ENCODE measurements at places on chromosomes 11 and 22.

DNA sequence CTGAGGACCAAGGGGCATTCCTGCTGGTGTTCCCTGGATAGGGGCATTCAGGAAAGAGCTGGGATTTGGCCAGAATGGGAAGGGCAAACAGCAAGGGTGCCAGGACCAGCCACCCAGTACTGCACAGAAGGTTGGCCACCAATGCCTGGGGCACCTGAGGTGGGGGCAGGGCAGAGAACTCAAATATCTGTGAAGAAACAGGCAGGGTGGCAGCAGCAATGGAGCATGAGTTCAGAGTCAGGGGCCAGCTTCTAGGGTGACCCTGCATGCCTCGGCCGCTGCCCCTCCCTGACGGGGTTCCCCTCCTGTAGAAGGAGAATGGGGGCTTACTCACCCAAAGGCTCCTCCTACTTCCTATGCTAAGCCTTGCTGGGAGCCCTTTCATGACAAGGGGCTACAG is 79.3 kb upstream of the SHANK2 start:
- H3K27me3 ChIP-seq, result peaks cover 42% of the 10 kb centered on the region
- no peak overlapping the region for H3K27ac ChIP-seq
- no peaks in the 10 kb centered on the region for H3K4me1 ChIP-seq
- DNase-seq, result no peak

GRCh38 chr22:37161443-37161842 is 11.7 kb upstream of the IL2RB start:
- H3K27ac ChIP-seq, result peak overlapping the region; percentile 94
- peak overlapping the region; percentile 81 for H3K4me3 ChIP-seq
- H3K4me1 ChIP-seq, result peaks cover 77% of the 10 kb centered on the region

GRCh38 chr11:132357811-132358572 is 987.6 kb downstream of the NTM start:
- no peak for DNase-seq
- H3K4me3 ChIP-seq, result peak overlapping the region; percentile 39
- no peaks in the 10 kb centered on the region for H3K36me3 ChIP-seq
- H3K27ac ChIP-seq, result peak overlapping the region; percentile 74
- H3K27me3 ChIP-seq, result no peaks in the 10 kb centered on the region
- peaks cover 11% of the 10 kb centered on the region for H3K4me1 ChIP-seq

DNA sequence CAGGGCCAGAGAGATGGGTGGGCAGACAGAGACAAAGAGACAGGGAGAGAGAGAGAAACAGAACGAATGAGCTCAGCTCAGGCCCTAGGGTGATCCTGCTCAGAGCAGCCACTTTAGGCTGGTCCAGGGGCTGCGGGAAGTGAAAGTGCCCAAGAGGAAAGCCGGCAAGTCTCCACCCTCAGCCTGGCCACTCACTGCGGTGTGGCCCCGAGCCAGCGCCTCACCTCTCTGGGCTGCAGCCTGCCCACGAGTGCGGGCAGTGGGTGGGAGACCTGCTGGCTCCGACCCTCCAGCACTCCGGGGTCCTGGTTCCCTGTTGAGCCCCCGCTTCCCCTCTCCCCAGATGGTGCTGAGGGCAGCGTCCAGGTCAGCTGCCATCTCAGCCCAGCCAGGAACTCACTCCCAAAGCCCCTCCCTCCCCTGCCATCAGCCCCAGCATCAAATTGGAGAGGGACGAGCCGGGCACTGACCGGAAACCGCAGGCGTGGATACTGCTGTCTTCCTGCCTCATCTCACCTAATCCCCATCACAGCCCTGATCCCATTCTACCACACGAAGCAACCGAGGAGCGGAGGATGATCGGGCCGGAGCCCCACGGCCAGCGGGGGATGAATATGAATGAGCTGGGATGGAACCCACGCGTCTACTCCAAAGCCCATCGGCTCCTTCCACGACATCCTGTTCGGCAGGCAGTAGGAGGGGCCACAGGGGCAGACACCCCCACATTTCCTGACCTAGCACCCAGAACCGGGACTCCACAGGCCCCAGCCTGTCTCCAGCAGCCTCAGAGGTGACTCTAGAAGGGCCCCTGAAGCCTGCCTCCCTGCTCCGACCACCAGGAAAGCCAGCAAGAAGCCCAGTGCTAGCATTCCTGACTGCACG is 16.9 kb downstream of the ELFN2 start:
- DNase-seq, result no peak
- no peak overlapping the region for H3K27ac ChIP-seq
- H3K27me3 ChIP-seq, result peaks cover 77% of the 10 kb centered on the region
- no peaks in the 10 kb centered on the region for H3K36me3 ChIP-seq
- peaks cover 7% of the 10 kb centered on the region for H3K4me1 ChIP-seq
- no peak overlapping the region for H3K4me3 ChIP-seq

DNA sequence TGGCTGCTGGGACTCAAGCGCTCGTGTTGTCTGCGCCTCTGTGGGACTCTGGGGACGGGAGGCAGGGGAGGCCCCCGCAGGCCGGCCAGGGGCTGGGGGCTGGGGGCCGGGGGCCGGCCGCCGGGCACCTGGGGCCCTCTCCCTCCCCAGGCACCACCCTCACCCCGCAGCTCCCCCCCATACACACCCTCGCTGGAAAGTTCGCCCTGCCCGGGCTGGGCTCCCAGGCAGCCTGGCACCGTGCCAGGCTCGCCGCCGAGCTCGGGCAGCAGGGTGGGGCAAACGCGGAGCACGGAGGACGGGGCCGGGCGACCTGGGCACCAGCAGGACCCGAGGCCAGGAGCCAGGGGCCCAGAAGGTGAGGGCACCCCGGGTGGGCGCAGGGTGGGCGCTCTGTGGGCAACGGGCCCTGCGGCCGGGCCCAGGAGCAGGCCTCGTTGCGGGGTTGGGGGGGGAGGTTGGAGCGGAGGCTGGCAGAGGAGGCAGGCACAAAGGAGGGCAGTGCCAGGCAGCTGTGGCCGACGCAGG is 76.7 kb upstream of the WNT7B start:
- H3K36me3 ChIP-seq, result peaks cover 7% of the 10 kb centered on the region
- H3K4me1 ChIP-seq, result peaks cover 34% of the 10 kb centered on the region
- peak overlapping the region; percentile 80 for H3K4me3 ChIP-seq
- DNase-seq, result peak; percentile 25

- no peaks in the 10 kb centered on the region for H3K4me1 ChIP-seq
- no peak overlapping the region for H3K4me3 ChIP-seq
- DNase-seq, result no peak
- H3K27me3 ChIP-seq, result no peaks in the 10 kb centered on the region
- H3K27ac ChIP-seq, result no peak overlapping the region
Measured at GRCh38 chr11:99069856-99070444, 49.2 kb downstream of the CNTN5 start.

GRCh38 chr22:30266445-30267381 is at the start of gene OSM:
Gene OSM, minus strand, starts transcription at chr22:30266851. Its CDS starts 52 bp downstream, at chr22:30266799.
- H3K36me3 ChIP-seq, result peaks cover 40% of the 10 kb centered on the region
- DNase-seq, result peak; percentile 76
- no peaks in the 10 kb centered on the region for H3K27me3 ChIP-seq
- peak within 1 kb of the TSS; percentile 98 for H3K27ac ChIP-seq
- H3K4me3 ChIP-seq, result peak within 1 kb of the TSS; percentile 86

DNA sequence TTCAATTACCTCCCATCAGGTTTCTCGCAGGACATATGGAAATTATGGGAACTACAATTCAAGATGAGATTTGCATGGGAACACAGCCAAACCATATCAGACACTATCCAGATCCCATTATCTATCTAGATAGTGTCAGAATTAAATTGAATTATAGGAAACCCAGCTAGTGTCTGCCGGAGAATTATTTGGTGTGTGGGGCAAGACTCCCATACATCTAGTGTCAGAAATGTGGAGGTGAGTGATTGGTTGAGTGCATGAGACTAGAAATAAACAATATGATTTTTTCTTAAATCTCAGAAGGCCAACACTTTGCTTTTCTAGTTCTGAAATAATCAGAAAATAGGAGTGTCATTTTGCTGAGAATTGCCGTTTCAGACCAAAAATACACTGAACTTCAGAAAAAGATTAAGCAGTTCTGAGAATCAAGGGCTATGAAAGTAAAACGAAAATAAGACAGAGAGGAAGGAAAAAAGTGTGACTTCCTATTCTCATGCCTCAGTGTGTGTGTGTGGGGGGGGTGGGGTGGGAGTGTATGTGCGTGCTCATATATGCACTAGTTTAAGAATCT is 21.3 kb downstream of the CASP12 start:
- DNase-seq, result no peak
- no peaks in the 10 kb centered on the region for H3K36me3 ChIP-seq
- peaks cover 35% of the 10 kb centered on the region for H3K4me1 ChIP-seq
- H3K27ac ChIP-seq, result peak overlapping the region; percentile 96

GRCh38 chr11:74933765-74934164 is 15.1 kb downstream of the XRRA1 start:
- no peak for DNase-seq
- peaks cover 3% of the 10 kb centered on the region for H3K4me1 ChIP-seq
- peaks cover 12% of the 10 kb centered on the region for H3K36me3 ChIP-seq
- H3K27ac ChIP-seq, result no peak overlapping the region

DNA sequence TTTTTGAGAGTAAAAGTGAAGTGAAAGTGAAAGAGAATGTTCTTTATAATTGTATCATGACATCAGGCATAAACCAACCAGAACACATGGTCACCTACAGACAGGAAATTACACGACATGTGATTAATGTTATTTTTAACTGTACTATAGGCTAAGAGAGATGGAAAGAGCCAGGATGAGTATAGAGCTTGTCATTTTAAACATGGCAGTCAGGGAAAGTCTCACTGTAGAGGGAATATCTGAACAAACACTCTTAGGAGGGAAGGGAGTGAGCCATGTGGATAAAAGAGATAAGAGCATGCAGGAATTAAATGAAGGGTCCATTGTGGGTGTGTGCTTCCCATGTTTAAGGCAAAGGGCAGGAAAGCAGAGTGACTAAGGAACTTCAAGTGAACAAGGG is 599.1 kb upstream of the FAT3 start:
- no peaks in the 10 kb centered on the region for H3K4me1 ChIP-seq
- no peak for DNase-seq
- H3K27me3 ChIP-seq, result no peaks in the 10 kb centered on the region
- H3K4me3 ChIP-seq, result no peak overlapping the region

DNA sequence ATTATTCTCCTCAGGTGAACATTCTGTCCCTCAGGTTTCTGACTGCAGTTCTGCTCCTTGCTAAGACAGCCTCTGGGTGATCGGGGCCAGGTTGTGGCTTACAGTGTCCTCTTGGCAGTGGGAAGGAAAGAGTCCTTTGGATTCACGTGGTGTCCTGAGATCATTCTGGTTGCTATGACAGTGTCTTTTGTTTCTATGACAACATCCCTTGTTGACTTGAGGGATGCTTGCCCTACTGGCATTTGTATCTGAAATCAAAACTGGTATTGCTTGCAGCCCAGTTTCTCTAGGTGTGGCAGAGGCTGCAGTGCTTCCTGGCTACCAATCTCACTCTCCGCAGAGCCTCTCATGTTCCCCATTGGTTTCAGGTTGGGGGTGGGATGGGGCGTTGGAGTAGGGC is 151.8 kb upstream of the CCDC90B start:
- no peak overlapping the region for H3K4me3 ChIP-seq
- no peak overlapping the region for H3K27ac ChIP-seq
- no peaks in the 10 kb centered on the region for H3K27me3 ChIP-seq
- DNase-seq, result no peak

DNA sequence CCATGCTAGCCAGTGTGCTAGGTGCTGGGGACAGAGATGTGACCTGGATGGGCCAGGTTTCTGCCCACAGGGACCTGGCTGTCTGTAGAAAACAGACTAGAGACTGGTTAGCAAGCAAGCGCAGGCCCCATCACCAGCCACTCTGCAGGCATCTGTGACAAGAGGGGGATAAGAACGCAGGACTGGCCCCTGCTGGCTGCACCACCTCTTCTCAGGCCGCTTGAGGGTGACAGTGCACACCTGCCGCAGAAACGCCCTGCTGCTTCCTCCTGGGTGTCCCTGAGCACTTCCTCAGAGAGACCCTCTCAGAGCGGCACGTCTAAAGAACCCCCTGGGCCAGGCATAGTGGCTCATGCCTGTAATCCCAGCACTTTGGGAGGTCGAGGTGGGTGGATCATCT is 5.9 kb upstream of the PICK1 start:
- no peak overlapping the region for H3K4me3 ChIP-seq
- H3K27ac ChIP-seq, result no peak overlapping the region
- H3K27me3 ChIP-seq, result peaks cover 17% of the 10 kb centered on the region
- DNase-seq, result no peak
- peaks cover 6% of the 10 kb centered on the region for H3K4me1 ChIP-seq

DNA sequence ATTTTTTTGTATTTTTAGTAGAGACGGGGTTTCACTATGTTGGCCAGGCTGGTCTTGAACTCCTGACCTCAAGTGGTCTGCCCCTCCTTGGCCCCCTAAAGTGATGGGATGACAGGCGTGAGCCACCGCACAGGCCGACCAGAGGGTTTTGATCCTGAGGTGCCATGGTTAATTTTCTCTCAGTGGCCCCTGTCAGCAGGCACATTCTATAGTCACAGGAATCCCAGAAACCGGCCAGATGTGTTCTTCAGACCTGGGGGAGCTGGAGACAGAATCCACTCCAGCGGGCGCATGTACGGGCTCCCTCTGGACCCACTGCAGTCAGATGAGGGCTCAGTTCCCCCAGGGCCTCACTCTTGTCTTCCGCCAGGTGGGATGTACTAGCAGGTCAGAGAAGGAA is 17.0 kb downstream of the IGLL1 start:
- no peak for DNase-seq
- H3K4me3 ChIP-seq, result no peak overlapping the region
